ENCODE measurements at places on chromosomes 2 and 18.

DNA sequence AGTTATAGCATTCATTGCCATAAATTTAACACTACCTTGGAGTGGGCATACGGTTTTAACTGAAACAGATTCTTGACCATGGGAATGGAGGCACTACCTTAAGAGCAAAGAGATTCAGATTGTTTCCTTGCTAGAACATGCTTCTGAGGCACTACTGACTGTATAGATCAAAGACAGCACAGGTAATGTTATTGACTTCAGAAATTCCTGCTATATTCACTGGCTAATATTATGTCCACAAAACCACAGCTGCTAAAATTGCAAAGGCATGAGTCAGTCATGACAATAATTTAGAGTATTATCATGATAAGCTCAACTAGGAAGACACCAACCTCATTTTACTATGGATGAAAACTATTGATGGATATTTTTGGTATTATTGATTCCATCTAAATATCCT lies 39.4 kb downstream of the SLC8A1 start:
- no peak for DNase-seq

DNA sequence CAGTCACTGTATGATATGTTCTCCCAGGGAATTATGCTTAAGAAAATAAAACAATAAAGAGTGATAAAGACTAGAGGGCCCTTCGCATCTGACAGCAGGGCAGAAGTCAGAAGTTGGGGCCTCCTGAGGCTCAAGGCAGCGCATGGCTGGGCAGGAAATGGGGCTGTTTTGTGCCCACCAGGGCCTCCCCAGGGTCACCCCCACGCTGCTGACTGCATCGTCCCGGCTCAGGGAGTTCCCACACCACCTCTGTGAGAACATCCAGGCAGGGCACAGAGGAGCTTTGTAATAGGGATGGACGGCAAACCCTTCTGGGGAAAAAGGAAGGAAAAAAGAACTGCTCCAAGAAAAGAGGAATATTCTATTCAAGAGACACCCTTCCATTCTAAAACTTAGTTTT lies 41.2 kb downstream of the PAX3 start:
- DNase-seq, result no peak

DNA sequence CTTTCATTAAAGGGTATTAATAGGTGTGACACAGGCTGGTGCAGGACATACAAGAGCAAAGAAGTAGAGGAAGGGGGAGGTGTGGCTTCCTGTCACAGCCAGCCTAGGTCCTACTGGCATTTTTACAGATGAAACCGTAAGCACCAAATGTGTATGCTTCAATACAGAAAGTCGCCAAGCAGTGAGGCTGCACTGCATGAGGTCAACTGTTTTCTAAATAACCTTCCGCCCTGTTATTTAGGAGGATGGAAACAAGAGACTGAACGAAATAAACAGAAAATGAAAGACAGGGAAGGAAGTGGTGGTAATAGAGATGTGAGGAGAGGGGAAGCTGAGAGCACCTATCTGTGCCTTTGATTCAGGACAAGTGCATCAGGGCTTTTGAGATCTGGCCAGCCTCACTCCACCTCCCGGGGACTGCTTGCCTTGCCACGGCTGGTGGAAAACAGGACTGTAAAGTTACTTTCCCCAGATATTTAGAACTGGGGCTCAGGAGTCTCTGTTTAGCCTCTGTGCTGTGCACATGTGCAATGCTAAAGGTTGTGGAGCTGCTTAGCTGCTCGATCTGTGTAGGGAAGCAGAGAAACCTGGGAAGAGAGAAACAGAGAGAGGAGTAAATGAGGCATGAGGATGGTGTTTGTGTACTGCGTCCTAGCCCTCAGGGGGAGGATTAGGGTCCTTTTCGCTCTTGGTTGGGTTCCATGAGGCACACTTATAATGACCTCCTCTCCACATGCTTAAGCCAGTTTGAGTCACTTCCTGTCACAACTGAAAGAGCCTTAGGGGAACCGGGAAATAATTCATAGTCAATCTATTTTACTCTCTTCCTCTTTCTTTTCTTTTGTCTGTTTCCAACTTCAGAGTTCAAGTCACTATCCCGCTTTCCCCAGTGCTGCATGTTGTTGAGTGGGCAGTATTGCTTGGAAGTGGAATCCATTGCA lies 62.3 kb upstream of the BOD1L2 start:
- DNase-seq, result peak; percentile 15

DNA sequence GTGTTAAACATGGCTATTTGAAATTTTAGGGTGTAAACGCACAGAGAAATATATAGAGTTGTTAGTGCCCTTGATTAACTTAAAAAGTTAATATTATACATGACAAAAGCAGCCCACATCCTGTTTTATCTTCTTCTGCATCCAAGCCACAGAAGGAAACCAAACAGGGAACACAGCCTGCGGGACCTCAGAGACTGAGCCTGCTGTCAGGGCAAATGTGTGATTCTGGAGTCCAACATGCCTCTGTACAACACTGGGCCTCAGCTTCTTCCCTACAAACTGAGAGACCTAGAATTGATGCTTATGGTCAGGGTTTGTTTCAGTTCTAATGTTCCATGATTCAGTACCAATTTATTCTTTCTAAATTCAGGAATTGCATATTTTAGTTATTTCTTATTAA lies 404.7 kb downstream of the FBXO15 start:
- DNase-seq, result no peak

GRCh38 chr18:5475267-5475666 lies 68.5 kb downstream of the EPB41L3 start:
- peak; percentile 28 for DNase-seq

- DNase-seq, result no peak
These were observed 55.4 kb upstream of the THUMPD2 start for GRCh38 chr2:39834426-39834825.

- DNase-seq, result no peak
These were observed 4.8 kb upstream of the ZAP70 start for GRCh38 chr2:97708608-97709007.

GRCh38 chr2:46787364-46787763 lies 128.2 kb downstream of the MCFD2 start:
- no peak for DNase-seq

GRCh38 chr2:46493241-46493970 lies 14.0 kb downstream of the TMEM247 start:
- no peak for DNase-seq

DNA sequence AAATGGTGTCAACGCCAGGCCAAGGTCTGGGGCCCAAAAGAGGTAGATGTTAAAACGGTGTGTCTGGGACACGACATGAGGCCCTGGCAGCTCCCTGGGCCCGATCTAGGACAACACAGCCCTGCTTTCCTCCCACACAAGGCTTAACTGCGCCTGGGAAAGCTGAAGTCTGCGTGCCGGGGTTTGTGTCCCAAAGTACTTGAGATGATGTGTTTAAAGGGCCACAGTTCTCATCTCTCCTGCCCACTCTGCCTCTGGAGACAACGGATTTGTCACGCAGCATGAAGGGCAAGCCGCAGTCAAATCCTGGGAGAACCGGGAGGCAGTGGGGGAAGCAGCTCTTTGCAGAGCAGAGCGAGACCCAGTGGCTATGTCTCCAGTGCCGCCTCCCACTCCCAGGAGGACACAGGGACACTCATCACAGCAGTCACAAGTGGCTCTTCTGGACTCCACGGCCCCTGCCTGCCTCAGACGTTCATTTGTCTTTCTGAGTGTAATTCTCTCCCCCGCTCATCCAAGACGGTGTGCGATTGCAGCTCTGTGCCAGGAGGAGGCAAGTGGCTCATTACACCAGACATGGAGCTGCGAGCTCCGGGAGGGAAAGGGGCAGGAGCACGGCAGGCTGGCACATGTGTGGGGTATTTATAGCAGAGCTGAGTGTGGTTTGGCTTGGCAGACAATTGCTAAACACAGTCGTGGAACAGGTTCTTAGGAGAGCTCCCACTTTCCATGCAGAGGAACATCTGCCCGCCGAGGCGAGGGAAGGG lies 57.7 kb upstream of the SEMA4C start:
- no peak for DNase-seq

Measured in SIG-M5 (cell line).